NCI-H446 treated with DMSO at 0.1 percent for 48 hours (cell line): ENCODE measurements at places on chromosomes 7 and 10.

- DNase-seq, result no peak
These were observed 12.8 kb downstream of the SPOCK2 start for GRCh38 chr10:72075376-72076115.

DNA sequence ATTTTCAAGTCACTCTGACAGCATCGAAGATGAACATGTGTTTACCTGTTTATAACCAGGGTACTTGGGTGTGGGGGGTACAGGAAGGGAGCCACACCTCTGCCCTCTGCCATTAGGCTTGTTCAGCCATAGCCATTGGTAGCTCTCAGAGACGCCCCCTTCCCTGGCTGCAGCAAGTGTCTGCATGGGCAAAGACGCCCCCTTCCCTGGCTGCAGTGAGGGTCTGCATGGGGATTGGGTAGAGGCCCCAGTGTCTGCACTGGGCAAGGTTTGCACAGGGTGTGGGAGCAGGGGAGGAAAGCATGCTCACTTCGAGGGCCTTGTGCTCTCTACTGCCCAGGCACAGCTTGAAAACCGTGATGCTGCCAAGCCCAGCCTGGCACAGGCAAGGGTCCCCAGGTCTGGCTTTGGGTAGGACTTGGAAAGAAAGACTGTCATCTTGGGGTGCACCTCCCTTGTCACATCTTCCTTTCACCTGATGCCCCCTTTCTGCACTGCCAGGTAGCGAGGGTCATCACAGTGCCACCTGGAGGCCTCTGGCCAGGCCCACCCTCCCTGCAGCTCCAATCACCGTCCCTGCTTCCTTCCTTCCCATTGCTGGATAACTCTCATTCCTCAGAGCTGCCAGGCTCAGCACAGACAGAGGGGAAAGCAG lies 3.7 kb downstream of the TMEM225B start:
- DNase-seq, result no peak

DNA sequence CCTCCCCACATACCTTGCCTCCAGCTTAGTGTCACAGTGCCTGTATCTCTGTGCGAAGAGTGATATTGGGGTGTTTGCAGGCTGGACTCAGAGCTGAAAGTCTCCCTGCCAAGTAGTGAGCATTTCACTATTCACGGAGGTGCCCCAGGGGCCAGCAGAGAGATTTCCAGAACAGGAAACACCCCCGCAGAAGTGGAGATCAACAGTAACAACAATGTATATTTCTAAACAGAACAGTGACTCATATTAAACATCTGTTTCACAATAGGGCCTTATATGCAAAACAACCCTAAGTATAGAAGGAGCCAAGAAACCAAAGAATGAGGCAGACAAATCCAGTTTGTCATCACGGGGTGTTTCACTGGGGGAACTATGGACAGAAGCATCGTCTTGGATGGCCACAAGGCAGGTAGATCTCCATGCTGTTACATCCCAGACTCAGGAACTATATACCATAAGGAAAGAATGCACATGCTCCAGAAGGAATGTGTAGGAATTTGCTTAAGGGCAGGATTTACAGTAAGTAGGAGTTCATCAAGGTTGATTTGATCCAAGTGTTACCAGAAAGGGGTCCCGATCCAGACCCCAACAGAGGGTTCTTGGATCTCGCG lies 29.3 kb upstream of the CCL24 start:
- no peak for DNase-seq

DNA sequence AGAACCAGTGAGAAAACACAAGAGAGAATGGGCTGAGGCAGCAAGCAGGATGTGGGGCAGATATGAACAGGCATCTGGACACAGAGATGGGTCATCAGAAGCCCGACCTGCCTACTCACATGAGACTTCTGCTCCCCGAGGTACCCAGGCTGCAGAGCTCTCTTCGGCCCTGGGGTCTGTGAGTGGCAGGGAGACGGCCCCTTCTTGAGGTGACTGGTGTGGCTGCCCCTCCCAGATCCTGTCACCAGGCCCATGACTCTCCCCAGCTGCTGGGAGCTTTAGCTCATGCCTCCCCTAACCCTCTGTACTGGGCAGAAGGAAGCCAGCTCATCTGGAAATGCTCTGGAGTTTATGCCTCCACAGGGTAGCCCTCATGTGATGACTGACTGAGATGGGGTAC lies 157.6 kb upstream of the PCBD1 start:
- no peak for DNase-seq

DNA sequence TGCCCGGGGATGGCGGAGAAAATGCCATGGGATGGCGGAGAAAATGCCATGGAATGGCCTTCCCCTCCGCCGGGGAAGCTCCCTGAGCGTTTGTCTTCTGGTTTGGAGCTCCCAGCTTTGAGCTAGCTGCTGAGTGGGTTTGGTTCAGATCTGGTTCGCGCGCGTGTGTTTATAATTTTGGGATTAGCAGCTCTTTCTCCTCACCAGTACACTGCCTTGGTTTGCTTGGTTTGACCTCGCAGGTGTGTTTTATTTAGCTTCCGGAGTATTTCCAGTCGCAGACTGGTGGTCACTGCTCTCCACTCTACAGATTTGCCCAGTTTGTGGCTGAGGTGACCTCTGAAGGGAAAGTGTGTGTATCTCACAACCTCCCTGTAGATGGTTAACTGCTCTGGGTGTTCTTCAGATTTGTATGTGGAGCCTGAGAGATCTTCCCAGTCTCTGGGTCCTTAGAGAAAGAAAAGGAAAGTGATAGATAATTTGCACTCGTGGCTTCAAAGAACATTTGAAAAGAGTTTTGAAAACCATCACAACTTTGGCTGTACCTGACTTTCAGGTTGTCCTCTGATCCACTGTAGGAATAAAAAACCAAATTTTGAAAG lies 597 bp downstream of the ZNF277 start:
- DNase-seq, result no peak

DNA sequence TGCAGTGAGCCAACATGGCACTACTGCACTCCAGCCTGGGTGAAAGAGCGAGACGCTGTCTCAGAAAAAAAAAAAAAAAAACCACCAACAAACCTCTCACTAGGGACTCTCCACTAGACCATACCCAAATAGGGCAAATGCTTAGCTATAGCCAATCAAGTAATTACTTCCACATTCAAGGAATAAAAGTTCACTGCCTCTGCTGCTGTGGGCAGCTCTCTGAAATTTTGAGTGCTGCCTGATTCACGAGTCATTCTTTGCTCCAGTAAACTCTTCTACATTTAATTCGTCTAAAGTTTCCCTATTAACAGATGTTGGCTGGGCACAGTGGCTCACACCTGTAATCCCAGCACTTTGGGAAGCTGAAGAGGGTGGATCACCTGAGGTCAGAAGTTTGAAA lies 4.7 kb upstream of the NRBF2 start:
- no peak for DNase-seq

GRCh38 chr7:147411096-147411495 lies 1179.5 kb upstream of the C7orf33 start:
- no peak for DNase-seq

- DNase-seq, result no peak
These were observed 26.2 kb upstream of the AOAH start for GRCh38 chr7:36750451-36750850.

- no peak for DNase-seq
These were observed 1.7 kb upstream of the CTNNA3 start for GRCh38 chr10:67697724-67698131.

- DNase-seq, result no peak
These were observed 101.8 kb upstream of the FZD8 start for GRCh38 chr10:35743851-35744250.

DNA sequence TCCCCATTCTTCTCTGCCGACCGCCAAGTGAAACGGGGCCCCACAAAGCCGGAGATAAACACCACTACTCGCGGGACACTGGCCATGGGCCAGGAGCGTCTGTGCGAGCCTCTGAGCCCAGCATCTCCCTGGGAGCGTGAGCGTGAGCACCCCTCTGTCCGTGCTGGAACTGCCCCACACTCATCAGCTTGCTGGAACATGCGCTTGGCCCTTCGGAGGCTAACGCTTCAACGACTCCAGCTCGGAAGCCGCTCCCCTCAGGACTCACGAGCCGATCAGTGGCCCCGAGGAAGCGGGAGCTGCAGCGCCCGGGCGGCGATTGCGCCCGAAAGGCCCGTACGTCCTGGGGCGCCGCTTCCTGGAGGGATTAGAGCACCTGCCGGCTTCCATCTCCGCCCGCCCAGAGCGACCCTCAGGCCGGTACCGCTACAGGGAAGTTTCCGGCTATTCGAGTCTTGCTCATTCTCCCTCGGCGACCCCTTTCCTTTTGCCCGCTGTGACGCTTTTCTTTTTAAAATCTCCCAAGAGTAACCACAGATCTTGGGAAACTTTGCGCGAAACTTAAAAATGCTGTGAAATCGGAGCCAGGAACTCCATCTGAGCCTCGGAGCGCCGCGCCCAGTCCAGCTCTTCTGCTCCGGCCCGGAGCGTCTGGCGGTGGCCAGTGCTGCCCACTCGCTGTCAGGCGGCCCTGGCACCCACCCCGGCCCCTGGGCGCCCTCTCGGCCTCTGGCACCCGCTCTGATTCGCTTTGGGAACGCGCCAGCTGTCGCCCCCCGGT lies 1.0 kb downstream of the TLL2 start:
- no peak for DNase-seq

- DNase-seq, result no peak
These were observed 68.9 kb upstream of the LEP start for GRCh38 chr7:128172151-128172550.
